ENCODE measurements at places on chromosomes 4 and X. TPM values are rescaled to one million over a fixed set of nuclear protein-coding genes. Genes with fewer than 3 reads are reported as not detected.

- H3K27me3 ChIP-seq: peaks cover 2% of the 10 kb centered on the region
- no peaks in the 10 kb centered on the region for H3K4me1 ChIP-seq
- no peak overlapping the region for H3K27ac ChIP-seq
- H3K4me3 ChIP-seq: no peak overlapping the region
- DNase-seq: no peak
Observed at GRCh38 chrX:1137531-1137930, 74.9 kb downstream of the CRLF2 start.

ZCCHC12 gene
- total RNA-seq: 0.47 TPM

NAA11 gene
- total RNA-seq: not detected

DNA sequence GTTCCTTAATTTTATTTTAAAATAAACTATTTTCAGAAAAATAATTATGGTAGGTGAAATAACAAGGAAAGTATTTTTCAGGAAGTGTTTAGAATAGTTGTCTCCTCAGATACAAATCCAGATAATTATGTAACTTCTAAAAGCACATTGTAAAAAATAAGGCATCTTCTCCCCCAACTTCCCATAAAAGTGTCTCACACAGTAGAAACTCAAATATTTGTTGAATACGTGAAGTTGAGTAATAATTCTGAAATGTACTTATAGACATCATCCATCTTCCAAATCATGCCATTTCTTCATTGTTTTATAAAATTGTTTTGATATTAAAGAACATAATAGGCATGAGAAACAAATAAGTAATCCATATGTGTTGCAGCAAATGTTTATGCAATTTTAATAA, 18.0 kb downstream of the SHISA3 start:
- no peak overlapping the region for H3K27ac ChIP-seq
- H3K4me1 ChIP-seq: no peaks in the 10 kb centered on the region
- H3K4me3 ChIP-seq: no peak overlapping the region
- DNase-seq: no peak
- no peaks in the 10 kb centered on the region for H3K27me3 ChIP-seq

GRCh38 chr4:21749924-21750323, 198.6 kb downstream of the KCNIP4 start:
- H3K27me3 ChIP-seq: no peaks in the 10 kb centered on the region
- H3K27ac ChIP-seq: no peak overlapping the region
- no peak overlapping the region for H3K4me3 ChIP-seq

DNA sequence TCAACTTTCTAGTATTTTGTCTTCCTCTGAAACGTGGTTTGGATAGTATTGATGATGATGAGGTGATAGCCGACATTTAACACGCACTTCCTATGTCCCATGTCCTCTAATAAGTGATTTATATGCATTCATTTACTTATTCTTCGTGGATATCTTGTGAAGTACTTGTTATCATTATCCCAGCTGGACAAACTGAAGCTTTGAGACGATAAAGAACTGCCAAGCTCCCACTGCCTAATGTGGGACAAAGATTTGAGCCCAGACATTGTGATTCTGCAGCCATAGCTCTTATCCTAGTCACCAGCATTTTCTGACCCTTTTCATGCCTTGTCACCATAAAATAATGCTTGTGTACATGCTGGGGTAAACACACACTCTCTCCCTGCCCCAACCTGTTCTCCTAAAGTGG, 92.5 kb downstream of the RAPGEF2 start:
- no peaks in the 10 kb centered on the region for H3K4me1 ChIP-seq
- H3K27me3 ChIP-seq: no peaks in the 10 kb centered on the region
- no peak overlapping the region for H3K27ac ChIP-seq
- H3K36me3 ChIP-seq: no peaks in the 10 kb centered on the region

DNA sequence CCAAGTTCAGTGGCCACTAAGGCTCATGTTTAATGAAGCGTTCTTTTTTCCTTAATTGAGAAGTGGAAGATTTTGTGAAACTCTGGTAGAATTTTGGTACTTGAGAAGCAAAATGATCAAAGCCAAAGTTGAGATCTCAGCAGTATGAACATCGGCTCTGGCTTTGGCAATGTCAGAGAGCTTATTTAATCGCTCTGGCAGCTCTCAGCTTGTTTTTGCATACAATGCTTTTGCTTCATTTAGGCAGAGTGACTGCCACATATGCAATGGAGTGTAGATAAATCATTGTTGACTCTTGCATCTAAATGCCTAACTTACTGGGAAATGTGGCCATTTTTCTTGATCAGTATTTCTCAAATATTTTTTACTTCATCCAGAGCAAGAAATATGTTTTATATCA, 135.7 kb downstream of the AASDH start:
- no peaks in the 10 kb centered on the region for H3K36me3 ChIP-seq
- H3K4me1 ChIP-seq: no peaks in the 10 kb centered on the region
- H3K27ac ChIP-seq: no peak overlapping the region

DCHS2 gene
- total RNA-seq: 0.22 TPM

DNA sequence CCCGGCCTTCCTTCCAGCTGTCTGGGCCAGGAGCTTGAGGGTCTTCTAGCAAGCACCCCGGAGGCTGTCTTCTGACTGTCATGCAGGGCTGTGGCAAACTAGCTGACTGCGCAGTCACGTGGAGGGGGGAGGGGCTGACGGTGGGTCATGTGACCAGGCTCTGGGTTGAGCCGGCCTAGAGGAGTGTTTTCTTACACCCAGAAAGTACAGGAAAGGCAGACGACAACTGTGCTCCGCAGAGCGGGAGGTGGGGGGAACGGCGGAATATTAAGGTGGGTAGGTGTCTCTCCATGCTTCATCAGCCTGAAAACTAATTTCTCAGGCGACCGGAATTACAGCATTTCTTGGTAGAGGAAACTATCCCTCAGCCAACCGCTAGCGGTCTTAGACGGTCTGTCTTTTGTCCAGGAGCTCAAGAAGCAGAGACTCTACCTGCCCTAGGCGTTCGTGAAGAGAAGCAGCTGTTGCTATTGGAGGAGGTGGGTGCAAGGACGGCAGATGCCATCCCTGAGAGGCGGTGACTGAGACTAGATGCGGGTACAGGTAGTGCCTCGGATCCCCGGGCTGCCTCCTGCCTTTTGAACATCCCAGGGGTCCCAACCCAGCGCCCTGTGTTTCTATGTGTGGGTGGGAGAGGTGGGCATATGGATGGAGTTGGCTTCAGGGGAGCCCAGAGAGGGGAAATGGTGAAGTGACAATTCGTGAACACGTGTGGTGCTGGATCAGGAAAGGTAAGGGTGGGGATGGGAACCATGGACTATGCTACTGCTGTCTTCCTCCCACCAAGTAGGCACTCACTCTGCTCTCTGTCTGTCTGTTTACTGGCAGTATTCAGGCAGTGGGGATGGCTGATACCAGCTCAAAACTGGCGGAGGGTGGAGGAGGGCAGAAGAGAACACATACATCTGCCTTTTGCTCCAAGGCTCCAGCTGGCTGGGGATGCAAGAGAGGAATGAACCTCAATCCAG, 8.8 kb downstream of the GPRASP1 start:
- no peaks in the 10 kb centered on the region for H3K27me3 ChIP-seq
- no peaks in the 10 kb centered on the region for H3K36me3 ChIP-seq
- H3K27ac ChIP-seq: no peak overlapping the region
- H3K4me3 ChIP-seq: peak overlapping the region; percentile 59

DNA sequence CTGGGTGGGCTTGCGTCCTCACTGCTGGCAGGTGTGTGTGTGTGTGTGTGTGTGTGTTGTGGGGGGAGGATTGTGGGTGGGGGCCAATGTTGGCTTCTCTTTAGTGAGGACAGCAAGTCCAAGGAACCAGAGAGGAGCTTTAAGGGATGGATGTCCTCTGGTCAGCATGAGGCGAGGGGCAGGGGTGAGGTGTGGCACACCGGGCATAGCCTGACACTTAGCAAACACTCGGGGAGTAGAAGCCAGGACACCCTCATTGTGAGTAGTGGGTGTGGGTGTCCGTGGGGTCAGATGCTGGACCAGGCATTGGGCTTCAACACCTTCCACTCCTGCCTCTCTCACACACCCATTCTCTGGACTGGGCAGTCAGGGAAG, 2.8 kb downstream of the SORCS2 start:
- H3K36me3 ChIP-seq: no peaks in the 10 kb centered on the region
- H3K4me3 ChIP-seq: no peak overlapping the region
- H3K27ac ChIP-seq: no peak overlapping the region
- no peak for DNase-seq

All from CD4-positive, alpha-beta T cell (primary cell).